ENCODE measurements at places on chromosomes 1 and 21. TPM values are rescaled to one million over a fixed set of nuclear protein-coding genes. Genes with fewer than 3 reads are reported as not detected.

The EVA1C gene
- total RNA-seq, result not detected

The PADI2 gene
- 0.48 TPM for total RNA-seq

The REG4 gene
- not detected for total RNA-seq

The CZIB gene
- total RNA-seq, result 32.3 TPM

The BTBD19 gene
- total RNA-seq, result 30.6 TPM

The MYOM3 gene
- 1.0 TPM for total RNA-seq

The PEAR1 gene
- total RNA-seq, result 8.5 TPM

The RNPEP gene
- total RNA-seq, result 68.9 TPM
